ENCODE measurements at places on chromosomes 16 and 17.

GRCh38 chr17:40647624-40648383, at the start of gene SMARCE1:
TSS of gene SMARCE1 (minus strand) at chr17:40647818. CDS start at chr17:40645802, 2,016 bp downstream.
- peak; percentile 55 for DNase-seq

GRCh38 chr17:44850025-44850424, 2.3 kb downstream of the HIGD1B start:
- DNase-seq: no peak

GRCh38 chr17:82605939-82606600, 42.2 kb downstream of the WDR45B start:
- no peak for DNase-seq

GRCh38 chr17:41528959-41529353, 848 bp upstream of the KRT19 start:
- DNase-seq: no peak

- no peak for DNase-seq
Measured at GRCh38 chr16:67264866-67265265, 14.5 kb upstream of the PLEKHG4 start.

DNA sequence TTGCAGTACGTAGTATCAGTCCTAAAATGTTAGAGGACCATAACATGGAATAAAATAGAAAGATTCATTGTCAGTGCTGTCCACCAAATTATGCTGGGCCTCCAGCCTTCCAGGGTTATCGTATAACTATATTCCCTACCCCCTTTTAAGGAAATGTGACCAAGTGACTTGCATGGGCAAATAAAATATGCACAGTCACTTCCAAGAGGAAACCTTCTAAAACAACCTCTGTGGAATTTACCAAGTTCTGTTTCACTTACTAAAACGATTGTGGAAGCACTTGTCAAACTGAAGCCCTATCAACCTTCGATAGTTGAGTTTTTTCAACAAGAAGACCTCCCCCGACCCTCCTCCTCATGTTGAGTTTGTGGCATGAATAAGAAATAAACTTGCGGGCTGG, 345.4 kb upstream of the C16orf82 start:
- DNase-seq: no peak

DNA sequence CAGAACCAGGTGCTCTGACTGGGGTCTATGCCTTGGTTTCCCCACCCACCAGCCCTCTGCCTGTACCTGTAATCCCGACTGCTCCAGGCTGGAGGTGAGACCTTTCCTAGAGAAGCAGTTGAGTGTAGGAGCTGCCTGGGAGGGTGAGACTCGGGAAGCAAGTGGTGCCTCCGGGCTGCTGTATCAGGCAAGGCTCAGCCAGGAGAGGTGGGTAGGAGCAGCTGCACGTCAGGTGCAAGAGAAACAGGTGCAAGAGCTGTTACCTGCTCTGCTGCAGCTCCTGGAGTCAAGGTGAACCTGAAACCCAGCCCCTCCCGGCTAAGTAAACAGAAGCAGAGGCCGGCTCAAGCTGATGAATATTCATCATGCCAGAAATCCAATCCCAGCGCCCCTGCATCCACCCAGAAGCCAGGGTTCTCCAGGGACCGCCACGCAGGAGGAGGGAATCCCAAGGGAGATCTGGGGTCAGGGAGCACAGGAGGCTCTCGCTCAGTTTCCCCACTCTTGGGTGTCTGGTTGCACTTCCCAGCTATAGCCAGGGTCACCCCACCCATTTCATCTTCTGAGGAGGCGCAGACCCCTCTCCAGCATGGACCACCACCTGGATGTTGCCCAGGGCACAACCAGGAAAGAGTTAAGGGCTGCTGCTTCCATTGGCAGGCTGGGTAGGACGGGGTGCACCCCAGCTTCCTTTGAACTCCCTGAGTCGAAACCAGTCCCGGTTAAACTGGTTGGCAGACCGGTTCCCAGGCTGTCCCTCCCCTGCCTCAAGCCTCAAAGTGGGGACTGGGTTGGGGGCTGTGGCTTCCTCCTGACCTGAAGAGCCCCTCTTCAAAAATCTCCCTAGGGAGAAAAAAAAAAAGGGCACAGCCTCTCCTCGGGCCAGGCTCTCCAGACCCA, at the start of gene PRR15L:
Gene PRR15L (minus strand): TSS at position 293 of the 900 bp plus-strand sequence. CDS start 4,649 bp downstream, outside the sequence.
- DNase-seq: no peak
